Muscle of leg (tissue), 16 donors: ENCODE measurements at places on chromosomes 3 and 15. TPM values are rescaled to one million over a fixed set of nuclear protein-coding genes. Genes with fewer than 3 reads are reported as not detected.

The KLHL40 gene
- total RNA-seq, result 114 TPM

The CEP19 gene
- total RNA-seq, result 1.8 TPM

The NGRN gene
- 103 TPM for total RNA-seq

DNA sequence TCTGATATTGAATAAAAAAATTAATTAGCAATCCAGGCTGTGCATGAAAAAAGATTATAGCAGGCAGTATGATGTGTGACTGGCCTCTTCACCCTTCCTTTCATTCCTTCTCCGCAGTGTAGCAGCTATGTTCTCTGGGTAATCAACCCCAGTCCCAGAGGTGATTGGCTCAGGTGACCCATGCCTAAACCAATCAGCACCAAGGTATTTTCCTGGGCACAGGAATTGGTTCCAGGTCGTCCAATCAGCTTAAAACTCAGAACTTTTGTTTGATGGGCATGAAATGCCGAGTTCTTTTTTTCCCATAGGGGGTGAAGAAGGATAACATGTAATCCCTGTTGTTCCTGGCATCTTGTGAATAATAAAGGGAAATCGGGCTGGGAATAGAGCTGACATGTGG lies 5.8 kb upstream of the BNC1 start:
- H3K27me3 ChIP-seq, result peaks cover 15% of the 10 kb centered on the region
- H3K4me3 ChIP-seq, result no peak overlapping the region
- DNase-seq, result no peak

GRCh38 chr3:13648060-13649001 lies 99.4 kb downstream of the FBLN2 start:
- no peak overlapping the region for H3K4me3 ChIP-seq
- peak; percentile 88 for DNase-seq
- peaks cover 19% of the 10 kb centered on the region for H3K27me3 ChIP-seq
- H3K4me1 ChIP-seq, result peaks cover 15% of the 10 kb centered on the region

- no peak overlapping the region for H3K4me3 ChIP-seq
- H3K4me1 ChIP-seq, result peaks cover 3% of the 10 kb centered on the region
- no peaks in the 10 kb centered on the region for H3K36me3 ChIP-seq
- DNase-seq, result no peak
- no peak overlapping the region for H3K27ac ChIP-seq
These were observed 221.9 kb upstream of the TOPAZ1 start for GRCh38 chr3:44019736-44020135.
